ENCODE measurements at places on chromosomes 12 and 14.

GRCh38 chr12:95397571-95397970, 76.4 kb upstream of the METAP2 start:
- DNase-seq = no peak

DNA sequence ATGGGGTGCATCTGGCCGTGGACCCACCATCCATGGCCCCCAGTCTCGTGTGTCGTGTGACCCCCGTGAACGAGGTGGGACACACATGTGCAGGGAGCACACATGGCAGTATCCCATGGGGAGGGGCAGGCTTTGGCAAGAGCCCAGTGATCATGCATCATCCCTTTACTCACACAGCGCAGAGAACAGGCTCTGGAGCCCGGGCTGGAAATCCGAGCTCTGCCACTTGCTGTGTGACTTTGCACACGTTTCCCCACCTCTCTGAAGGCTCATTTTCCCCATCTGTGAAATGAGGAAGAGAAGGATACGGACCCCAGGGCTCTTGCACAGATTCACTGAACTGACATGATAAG, 119.9 kb downstream of the PHETA1 start:
- DNase-seq = no peak

DNA sequence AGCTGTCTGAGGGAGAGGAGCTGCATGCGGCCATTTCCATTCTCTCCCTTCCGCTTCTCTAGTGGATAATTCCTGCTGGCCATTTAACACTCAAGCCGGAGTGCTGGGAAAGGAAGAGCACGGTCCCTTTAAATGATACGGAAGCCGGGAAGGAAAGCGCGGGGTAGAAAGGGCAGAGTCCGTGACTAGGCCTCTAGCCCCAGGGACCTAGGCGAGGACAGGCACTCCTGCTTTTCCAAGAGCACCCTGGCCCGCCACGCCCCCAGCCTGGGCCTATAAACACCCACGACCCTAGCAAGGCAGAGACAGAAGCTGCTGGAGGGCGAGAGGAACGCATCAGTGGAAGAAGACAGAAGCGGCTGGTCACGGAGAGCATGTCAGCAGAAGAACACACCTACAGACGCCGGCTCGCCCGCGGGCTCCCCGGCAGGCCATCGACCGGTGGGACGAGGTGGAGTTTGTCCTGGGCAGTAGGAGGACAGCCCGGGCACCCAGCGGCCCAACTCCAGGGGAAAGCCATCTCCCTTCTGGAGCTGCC, 1206.6 kb upstream of the TMEM132C start:
- DNase-seq = no peak

DNA sequence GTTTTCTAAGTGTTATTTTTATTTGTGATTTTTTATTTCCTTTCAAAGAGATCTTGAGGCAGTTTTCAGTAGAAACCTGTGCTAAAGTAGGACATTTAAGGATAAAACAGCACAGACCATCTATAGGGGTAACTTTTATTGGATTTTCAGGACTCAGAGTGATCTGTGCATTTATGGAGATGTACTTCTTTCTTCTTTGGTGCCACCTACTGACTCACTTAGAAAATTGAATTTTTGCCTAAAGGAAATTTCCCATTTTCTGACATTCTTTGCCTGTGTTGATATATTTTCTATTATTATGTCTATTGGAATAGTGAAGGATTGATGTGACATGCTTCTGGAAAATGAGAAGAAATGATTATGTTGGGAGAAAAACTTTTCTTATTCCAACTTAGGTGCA, 113.0 kb downstream of the UNC79 start:
- DNase-seq = no peak

GRCh38 chr14:99548255-99548654, 55.8 kb downstream of the CCDC85C start:
- DNase-seq = no peak

DNA sequence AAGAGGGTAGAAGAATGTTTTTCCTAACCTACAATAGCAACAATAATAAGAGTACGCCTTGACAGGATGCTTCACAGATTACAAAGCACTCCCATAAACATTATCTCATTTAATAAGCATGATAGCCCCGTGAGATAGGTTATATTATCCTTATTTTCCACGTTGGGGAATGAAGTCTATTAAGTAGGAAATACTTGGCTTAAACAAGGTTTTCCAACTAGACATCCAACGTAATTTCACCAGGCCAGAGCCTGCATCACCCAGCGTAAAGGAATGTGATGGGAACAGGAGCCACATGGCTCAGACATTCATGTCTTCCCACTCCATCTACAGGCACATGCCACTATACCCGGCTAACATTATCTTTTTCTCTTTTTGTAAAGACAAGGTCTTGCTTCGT, 223.4 kb upstream of the AMIGO2 start:
- no peak for DNase-seq

GRCh38 chr12:121849665-121850064, 9.0 kb downstream of the HPD start:
- no peak for DNase-seq

DNA sequence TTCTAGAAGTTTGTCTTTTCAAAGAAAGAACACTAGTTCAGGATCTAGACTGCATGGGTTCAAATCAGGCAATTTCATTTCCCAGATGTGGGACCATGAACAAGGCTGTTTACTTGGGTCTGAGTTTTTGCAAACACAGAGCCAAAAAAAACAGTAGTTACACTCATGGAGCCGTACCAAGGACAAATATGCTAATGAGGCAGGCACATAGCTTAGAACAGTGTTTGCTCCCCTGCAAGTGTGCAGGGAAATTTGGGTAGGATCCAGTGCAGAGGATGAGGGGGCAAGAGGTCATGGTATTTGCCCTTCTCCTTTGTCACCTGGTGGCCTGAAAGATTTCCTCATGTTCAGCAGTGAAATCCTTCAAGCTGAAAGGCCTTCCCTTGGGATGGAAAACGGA, 860.4 kb downstream of the VRK1 start:
- DNase-seq = no peak

GRCh38 chr12:23670684-23671083, 278.8 kb downstream of the SOX5 start:
- no peak for DNase-seq

- DNase-seq = no peak
Observed at GRCh38 chr12:122860040-122860853, 25.0 kb downstream of the HIP1R start.

DNA sequence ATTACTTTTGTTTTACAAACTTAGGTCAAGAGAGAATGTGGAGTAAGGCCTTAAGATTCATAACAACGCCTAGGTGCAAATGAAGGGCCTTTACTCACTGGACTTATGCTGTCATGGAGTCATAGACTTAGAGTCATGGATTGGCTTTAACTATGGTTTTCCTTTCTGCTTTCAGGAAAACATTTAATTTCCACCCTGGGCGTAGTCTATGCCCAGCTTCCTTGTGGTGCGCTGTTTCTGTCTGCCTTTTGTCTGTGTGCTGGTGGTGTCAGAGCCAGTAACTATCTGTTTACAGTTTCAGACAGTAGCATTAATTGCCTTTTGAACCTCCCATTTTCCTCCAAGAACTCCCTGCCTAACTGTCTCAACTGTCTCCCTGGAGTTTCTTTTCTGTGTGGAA, 31.8 kb upstream of the COX6A1 start:
- no peak for DNase-seq

DNA sequence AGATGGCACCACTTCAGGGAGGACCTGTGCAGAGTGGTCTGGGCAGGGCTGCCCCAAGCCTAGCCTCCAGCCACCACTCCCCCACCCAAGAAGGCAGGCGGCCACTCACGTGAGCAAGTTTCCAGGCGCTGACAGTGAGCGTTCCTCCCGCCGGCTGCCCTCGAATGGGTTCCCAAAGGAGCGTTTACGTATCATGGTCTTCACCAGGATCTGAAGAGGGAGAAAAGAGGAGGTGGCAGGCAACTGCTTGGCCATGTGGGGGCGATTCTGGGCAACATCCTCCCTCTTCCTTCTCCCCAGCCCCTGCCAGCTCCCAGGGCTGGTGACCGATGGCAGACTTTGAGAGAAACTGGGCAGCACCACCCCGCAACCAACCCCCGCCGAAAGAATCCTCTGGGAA, 35.1 kb downstream of the P2RX4 start:
- no peak for DNase-seq

GRCh38 chr14:92487513-92488133, 26.0 kb upstream of the RIN3 start:
- DNase-seq = no peak

DNA sequence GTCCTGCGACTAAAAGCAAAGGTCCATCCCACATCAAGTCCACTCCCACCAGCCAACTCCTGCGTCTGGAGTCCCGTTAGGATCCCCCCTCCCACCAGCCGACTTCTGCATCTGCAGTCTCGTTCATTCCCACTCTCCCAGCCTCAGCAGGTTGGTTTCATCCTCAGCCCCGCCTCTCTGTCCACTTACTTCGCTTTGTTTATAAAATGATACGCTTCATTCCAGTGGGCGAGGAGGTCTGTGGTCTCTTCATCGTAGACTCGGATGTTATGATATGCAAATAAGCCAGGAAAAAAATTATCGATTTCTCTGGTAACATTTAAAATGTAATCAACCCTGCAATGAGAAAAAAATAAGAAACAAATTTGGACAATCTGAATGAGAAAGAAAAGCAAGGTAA, 56.8 kb downstream of the SSH1 start:
- DNase-seq = no peak

DNA sequence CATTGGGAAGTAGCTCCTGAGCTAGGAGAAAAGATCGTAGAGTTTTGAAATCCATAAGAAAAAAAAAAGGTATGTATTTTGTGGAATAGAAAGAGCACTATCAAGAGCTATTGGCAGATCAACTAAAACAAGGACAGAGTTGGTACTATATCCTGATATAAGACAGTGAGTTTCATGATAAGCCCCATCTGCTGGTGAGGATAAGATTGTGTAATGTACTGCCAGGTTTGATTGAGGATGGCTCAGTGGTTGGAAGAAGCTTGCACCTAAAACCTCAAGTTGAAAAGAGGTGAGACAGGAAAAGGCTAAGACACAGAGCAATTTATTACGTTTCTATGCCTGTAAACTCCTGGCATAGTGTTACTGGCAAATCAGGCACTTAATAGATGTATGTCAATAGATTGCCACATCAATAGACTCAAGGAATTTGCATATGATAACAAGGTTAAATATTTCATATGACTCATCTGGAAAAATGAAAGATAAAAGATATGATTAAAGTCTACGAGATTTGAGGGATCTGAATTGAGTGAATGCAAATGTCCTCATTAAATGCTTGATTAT, 525.6 kb downstream of the FLRT2 start:
- no peak for DNase-seq
